ENCODE measurements at places on chromosomes 6 and 20. TPM values are rescaled to one million over a fixed set of nuclear protein-coding genes. Genes with fewer than 3 reads are reported as not detected.

GRCh38 chr6:79134699-79135474 lies 56.8 kb upstream of the PHIP start:
- peaks cover 3% of the 10 kb centered on the region for H3K27me3 ChIP-seq
- H3K4me1 ChIP-seq: no peaks in the 10 kb centered on the region
- peaks cover 4% of the 10 kb centered on the region for H3K36me3 ChIP-seq

GRCh38 chr6:150940941-150941340 lies 75.4 kb downstream of the MTHFD1L start:
- H3K4me1 ChIP-seq: peaks cover 14% of the 10 kb centered on the region
- no peak overlapping the region for H3K4me3 ChIP-seq
- peaks cover 43% of the 10 kb centered on the region for H3K36me3 ChIP-seq
- H3K27ac ChIP-seq: peak overlapping the region; percentile 72

DNA sequence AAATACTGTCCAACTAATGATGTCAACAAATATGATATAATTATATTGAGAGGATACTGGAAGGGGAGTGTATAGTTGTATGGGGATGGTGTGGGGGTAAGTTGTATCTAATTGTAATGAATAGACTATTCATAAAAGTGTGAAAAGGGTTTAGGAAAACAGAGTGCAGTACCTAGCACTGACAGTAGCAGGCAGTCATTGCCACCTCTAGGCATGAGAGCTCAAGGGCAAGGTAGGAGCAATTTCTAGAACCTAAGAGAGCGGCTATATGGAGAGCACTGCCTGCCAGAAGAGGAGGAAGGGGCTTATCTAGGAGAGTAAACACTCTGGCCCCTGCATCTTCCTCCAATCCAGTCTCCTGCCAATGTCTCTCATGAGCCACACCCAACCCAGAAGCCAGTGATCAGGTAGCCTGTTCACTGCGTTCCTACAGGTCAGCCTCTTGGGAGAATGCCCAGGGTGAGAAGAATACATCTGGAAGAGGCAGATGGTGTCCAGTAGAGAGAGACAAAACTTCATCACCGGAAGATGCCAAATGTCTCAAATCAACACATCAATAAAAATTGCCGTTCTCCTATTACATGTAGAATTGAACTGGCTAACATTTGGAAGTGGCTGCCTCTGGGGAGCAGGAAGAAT lies 200.0 kb downstream of the LY86 start:
- H3K4me1 ChIP-seq: peaks cover 16% of the 10 kb centered on the region
- no peak for DNase-seq
- no peaks in the 10 kb centered on the region for H3K36me3 ChIP-seq
- H3K27me3 ChIP-seq: peaks cover 5% of the 10 kb centered on the region

GRCh38 chr6:170062209-170062914 lies 228.5 kb downstream of the DLL1 start:
- H3K36me3 ChIP-seq: no peaks in the 10 kb centered on the region
- no peak overlapping the region for H3K4me3 ChIP-seq
- no peak for DNase-seq
- no peak overlapping the region for H3K27ac ChIP-seq
- H3K27me3 ChIP-seq: peaks cover 19% of the 10 kb centered on the region

DNA sequence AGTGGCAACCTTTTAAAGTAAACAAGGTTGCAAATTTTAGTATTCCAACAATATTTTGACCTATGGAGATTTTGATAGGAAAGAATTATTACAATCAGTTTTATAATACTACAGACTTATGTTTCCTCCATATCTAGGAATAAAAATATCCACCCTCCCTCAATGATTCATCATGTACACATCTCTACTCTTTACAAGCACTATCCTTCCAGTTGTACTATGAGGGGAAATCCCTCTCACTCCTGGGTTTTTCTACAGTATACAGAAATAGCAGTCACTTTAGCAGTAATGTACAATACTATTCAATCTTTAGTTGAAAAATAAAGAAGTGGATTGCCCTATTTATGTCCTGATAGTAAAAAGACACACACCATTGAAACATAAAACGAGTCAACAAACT lies 46.3 kb upstream of the SCML4 start:
- no peaks in the 10 kb centered on the region for H3K27me3 ChIP-seq
- no peak for DNase-seq
- H3K4me3 ChIP-seq: no peak overlapping the region
- peaks cover 32% of the 10 kb centered on the region for H3K36me3 ChIP-seq
- peaks cover 45% of the 10 kb centered on the region for H3K4me1 ChIP-seq

DNA sequence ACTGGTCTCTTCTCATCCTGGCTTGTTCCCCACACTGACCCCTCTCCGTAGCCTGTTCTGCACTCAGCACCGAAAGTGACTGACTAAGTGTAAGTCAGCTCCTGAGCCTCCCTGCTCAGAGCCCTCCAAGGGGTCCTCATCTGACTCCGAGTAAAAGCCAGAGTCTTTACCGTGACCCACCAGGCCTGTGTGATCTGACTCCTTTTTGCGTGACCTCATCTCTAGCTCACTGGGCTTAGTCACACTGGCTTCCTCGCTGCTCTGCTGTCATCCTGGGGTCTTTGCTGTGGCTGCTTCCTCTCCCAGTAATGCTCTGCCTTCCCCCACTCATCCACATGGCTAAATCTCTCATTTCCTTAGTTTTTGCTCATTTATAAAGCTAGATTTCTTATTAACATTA lies 116.6 kb downstream of the PLCB4 start:
- peaks cover 24% of the 10 kb centered on the region for H3K4me1 ChIP-seq
- DNase-seq: no peak
- no peak overlapping the region for H3K4me3 ChIP-seq
- H3K27me3 ChIP-seq: no peaks in the 10 kb centered on the region
- peak overlapping the region; percentile 68 for H3K27ac ChIP-seq

- H3K27me3 ChIP-seq: peaks cover 2% of the 10 kb centered on the region
- no peaks in the 10 kb centered on the region for H3K36me3 ChIP-seq
- H3K4me3 ChIP-seq: no peak overlapping the region
- H3K27ac ChIP-seq: no peak overlapping the region
Measured at GRCh38 chr6:158687506-158687905, 37.7 kb downstream of the SYTL3 start.

DNA sequence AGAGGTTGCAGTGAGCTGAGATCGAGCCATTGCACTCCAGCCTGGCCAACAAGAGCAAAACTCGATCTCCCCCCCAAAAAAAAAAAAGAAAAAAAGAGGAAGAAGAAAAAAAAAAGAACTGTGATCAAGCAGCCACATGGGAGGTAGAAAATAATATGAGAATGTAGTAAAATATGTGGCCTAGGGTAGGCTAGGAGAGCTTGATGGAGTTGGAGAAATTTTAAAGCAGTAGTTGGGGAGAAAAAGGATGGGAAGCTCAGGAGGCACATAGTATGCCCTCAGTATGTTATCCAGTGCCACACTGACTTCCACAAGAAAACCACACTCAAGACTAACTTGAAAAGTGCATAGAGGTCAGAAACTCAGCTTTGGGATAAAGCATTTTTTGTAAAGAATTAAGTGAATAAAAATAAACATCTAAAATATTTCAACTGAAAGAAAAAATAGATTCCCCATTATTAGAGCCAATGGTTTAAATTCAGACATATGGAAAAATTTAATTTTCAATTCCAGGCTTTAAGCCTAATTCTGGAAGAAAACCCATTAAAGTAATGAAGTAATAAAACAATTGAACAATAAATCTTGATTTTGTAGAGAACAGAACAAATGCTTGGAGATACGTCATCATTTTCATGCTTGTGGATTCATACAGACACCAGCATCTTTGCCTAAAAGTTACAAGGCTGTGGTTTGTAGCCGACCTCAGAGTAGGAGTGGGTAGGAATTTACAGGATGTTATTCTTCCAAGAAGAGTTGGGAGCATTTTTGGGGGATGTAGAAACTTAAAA lies 34.7 kb downstream of the PLEKHG1 start:
- H3K36me3 ChIP-seq: no peaks in the 10 kb centered on the region
- no peak overlapping the region for H3K27ac ChIP-seq
- DNase-seq: no peak
- no peak overlapping the region for H3K4me3 ChIP-seq
- H3K27me3 ChIP-seq: peaks cover 7% of the 10 kb centered on the region
- peaks cover 17% of the 10 kb centered on the region for H3K4me1 ChIP-seq

GRCh38 chr6:40551966-40552505 lies 35.1 kb downstream of the LRFN2 start:
- H3K27ac ChIP-seq: no peak overlapping the region
- no peaks in the 10 kb centered on the region for H3K36me3 ChIP-seq
- H3K27me3 ChIP-seq: peaks cover 28% of the 10 kb centered on the region
- H3K4me3 ChIP-seq: no peak overlapping the region
- H3K4me1 ChIP-seq: no peaks in the 10 kb centered on the region
- no peak for DNase-seq

MOXD1 gene
- 9.1 TPM for total RNA-seq

MAP3K5 gene
- total RNA-seq: 5.1 TPM

OXT gene
- not detected for total RNA-seq

SIRPD gene
- total RNA-seq: not detected

TAAR6 gene
- total RNA-seq: not detected

PNPLA1 gene
- total RNA-seq: not detected

AURKA gene
- total RNA-seq: 8.7 TPM

Data from chondrocyte (in vitro differentiated cells).